ENCODE measurements at places on chromosomes 6 and 20.

DNA sequence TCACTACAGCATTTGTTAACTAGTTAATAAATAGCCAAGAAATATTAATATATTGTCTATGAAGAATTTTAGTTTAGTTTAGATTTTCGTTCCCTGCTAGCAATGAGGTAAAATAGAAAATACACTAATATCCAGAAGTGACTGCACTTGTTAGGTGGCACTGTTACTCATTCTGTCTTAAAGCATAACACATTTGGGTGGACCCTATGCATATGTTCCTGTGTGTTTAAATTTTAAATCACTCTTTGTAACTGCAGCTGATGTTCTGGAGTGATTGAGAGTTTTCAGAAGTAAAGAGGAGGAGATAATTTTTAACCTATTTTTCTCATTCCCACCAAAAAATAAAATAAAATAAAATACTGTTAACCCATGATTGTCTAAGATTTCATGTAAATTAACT is 73.9 kb upstream of the SOX4 start:
- no peak for DNase-seq

- no peak for DNase-seq
Observed at GRCh38 chr20:31872406-31872805, 2.0 kb downstream of the TTLL9 start.

DNA sequence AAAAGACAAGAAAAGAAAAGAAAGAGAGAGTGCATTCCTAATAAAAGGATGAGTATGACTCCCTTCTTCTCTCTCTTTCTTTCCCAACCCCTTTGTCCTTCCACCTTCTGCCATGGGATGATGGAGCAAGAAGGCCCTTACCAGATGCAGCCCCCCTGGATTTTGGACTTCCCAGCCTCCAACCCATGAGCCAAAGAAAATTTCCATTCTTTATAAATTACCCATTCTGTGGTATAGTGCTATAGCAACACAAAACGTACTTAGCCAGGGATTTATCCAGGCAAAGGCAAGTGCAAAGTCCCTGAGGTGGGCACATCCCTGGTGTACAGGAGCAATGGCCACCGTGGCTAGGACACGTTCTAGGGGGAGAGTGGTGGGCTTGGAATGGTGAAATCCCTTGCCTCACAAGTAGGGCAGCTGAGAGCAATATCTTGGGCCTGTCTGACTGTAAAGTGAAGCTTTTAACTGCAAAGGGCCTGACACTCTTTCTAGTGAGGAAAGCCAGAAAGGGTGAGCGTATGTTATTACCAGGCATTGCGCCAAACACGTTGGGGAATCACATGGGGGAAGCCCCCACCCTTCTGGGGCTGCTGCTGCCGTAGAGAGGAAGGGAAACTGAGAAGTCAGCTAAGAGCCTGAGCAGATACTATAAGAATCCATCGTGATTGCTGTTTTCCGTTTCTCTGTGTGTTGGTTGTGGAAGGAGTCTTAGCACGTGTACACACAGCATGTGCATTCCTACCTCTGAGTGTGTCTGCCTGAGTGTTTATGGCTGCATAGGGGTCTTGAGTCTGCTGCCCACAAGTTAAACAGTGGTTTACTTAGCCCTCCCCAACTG is 50.7 kb upstream of the SIRPA start:
- peak; percentile 96 for DNase-seq

- no peak for DNase-seq
Observed at GRCh38 chr20:64242797-64243475, 12.6 kb upstream of the PCMTD2 start.

- DNase-seq, result no peak
Observed at GRCh38 chr20:62860391-62860923, 1.2 kb downstream of the TCFL5 start.

- no peak for DNase-seq
Observed at GRCh38 chr6:100084316-100084990, 90.4 kb upstream of the MCHR2 start.

DNA sequence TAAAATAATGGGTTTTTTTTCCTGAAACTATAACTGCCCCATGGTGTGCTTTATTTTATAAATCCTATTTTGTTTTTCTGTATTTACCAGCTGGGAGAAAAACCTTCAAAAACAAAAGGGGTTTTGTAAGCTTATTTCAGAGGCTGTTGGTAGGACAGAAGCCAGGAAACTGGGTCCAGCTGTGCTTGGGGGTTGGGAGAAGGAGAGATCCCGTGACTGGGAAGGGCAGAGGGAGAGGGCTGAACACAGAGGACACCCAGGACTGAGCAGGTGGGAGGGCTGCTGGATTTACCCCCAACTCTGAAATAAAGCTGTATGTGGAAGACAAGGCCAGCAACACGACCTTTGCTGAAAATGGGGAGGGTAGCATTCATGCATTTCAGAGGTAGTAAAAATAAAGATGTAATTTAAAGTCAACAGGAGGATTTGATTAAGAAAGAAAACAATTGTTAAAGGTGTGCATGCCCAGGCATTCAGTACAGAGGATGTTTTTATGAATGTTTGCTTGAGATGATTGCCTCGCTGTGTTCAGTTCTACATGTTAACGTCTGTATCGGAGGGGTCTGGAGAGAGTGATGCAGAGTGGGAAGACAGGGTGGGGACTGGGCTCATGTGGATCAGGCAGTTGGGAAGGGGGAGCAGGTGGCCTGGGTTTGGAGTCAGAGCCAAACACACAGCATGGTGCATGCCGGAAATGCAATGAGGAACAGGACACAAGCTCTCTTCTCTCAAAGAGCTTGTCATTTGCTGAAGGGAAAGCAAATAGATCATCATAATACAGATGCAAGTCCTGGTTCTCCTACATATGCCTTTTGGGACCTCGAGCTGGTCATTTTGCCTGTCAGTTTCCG is 21.4 kb downstream of the ARFGEF3 start:
- DNase-seq, result no peak

- no peak for DNase-seq
Observed at GRCh38 chr6:132413499-132413802, 12.2 kb upstream of the MOXD1 start.

DNA sequence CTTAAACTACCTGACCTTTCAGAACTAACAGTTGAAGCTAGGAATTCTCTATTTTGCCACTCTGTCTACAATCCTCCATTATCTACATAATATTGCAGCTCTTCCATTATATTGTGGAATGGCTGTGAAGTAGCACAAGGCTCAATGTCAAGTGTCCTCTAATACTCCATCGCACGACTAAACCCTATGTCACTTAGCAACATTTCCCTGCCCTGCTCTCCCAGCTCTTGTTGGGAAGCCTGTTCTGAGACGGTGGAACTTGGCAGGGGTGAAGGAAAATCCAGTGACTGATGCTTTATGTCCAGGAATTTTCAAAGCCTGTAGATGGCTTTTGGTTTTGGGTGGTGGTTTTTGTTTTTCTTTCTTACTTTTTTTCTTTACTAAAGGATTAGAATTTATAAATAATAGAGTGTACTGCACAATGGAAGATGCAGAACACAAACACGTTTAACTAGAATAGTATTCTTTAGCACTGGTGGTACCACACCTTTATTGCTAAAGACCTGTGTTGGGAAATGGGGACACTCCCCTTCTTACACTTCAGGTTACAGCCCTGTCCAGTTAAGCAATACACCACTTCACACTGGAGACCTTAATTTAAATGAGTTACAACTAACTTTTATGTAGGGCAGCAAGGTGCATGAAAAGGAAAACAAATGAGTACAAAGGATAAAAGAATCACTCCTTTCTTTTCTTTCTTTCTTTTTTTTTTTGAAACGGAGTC is 20.7 kb upstream of the AMD1 start:
- DNase-seq, result no peak

DNA sequence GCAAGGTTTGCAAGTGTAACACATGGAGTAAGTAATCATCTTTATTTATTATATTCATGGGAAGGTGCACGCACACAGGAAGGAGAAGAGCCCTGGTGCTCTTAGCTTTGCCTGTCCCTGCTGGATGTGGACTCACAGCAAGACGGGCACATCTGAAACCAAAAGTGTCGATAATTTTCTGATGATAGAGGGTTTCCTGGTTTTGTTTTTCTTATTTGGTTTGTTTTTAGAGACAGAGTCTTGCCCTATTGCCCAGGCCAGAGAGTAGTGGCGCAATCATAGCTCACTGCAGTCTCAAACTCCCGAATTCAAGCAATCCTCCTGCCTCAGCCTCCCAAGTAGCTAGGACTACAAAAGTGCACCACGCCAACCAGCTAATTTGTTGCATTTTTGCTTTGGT is 7.8 kb upstream of the KHDC1L start:
- DNase-seq, result no peak

DNA sequence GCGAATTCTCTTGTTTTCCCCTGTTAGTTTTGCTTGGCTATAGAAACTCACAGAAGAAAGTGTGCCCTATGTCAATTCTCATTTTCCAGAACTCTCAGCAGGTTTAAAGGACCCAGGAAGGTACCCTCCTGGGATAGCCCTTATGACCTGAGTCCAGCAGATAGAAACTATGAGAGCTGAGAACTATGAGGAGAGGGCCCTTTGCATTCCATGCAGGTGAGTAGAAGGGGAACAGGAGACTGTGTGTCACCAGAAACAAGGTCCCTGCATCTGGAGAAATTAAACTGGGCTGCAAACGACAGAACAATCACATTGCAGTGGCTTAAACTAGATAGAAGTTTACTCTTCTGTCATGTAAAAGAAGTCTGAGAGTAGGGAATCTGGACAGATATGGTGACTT is 35.7 kb upstream of the SCUBE3 start:
- no peak for DNase-seq

DNA sequence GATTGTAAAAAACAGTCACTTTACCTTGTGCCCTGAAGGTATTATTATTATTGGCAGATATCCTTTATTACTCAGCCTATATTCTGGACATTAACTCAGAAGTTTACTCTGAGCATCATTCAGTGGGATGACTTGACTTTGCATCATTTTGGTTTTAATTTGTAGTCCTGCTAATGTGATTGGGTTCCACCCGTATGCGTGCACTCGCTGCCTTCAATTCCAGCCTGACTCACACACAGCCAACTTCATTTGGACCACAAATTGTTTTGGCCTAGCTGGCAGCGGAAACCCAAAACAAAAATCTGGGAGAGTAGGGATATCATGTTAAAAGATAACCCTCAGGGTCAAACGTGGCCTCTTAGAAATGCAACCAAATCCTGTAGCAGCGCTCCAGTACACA is 704.4 kb upstream of the SLC35B3 start:
- no peak for DNase-seq

- DNase-seq, result no peak
Observed at GRCh38 chr6:148440877-148441453, 98.3 kb downstream of the SASH1 start.

DNA sequence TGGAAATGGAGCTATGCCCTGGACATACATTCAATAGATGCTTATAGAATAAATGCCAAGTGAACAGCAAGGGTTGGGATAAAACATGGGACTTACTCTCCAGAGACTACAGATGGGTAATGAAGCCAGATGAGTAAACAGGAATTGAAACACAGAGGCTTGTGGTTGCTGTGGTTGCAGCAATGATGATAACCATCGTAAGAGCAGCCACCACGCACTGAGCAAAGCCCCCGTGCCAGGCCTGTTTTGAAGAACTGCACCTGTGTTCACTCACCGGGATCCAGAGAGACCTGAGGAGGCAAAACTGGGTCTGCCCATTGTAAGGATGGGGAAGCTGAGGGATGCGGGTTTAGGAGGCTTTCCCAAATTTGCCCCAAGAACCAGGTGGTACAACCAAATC is 431.1 kb upstream of the CDH4 start:
- DNase-seq, result no peak

DNA sequence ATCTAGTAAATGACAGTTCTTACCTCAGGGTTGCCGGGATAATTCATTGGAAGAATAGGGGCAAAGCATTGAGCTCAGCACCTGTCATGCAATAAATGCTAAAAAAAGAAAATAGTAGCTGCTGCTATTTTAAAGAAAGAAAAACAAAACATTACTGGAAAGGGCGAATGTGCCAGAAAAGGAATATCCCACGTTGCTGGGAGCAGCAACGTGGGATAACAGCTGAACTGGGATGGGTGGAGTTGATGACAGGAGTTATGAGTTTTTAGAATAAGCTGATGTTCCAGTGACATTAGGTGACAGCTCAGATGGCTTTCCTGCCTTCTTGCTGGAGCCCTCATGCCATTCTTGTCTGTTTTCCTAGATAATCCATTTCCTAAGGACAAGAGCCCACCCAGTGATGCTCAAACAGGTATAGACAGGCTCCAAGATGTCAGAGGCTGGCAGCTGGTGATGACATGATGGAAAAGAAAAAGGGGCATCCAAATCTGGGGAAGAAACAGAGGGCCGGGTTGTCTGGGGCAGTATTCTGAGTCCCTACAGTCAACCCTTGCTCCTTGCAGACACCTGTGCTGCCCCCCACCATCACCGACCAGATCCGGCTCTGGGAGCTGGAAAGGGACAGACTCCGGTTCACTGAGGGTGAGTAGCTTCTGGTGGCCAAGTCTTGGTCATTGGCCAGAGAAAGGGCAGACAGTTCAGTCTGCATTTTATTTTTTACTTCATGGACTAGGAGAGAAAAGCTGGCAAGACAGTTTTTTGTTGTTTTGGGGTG is 1.1 kb upstream of the VARS2 start:
- DNase-seq, result no peak

DNA sequence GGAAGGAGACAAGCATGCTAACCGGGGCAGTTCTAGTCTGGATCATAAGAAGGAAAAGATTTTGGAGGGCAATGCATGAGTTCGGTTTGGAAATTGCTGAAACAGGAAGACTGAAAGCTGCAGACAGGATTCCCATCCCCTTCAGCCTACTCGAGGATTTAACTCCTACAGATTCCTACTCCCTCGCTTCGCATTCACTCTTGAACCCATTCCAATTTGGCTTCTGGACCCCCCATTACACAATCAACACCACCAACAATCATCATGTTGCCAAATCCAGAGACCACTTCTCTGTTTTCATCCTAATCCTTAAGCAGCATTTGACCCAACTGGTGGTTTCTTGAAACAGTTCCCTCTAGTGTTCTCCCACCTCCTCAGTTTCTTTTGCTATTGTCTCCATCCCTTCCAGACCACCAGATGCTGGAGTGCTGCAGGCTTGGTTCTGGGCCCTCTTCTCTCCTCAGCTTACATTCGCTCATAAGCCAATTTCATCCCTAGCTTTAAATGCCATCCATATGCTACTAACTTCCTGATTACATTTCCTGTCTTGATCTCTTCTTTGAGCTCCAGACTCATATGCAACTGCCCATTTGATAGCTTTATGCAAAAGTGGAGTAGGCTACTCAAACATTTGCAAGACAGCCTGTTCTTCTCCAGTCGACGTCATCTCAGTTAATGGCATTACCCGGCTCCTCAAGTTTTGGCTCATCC is 66.5 kb downstream of the DTNBP1 start:
- DNase-seq, result peak; percentile 45

DNA sequence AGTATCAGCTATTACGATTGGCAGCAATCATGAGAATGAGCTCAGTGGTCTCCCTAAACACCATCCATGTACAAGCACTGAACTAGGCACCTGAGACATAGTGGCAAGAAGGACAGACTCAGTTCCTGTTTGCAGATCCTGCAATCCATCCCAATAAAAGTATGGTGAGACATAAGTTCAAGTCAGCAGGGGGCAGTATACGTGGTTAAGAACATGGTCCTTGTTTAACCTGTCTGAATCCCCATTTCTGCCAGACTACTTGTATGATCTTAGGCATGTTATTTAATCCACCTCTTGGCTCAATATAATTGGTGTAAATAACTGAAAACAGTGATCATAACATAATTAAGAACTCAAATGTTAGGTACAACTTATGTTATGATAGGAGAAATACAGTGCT is 33.2 kb upstream of the PNISR start:
- peak; percentile 27 for DNase-seq

GRCh38 chr20:46183768-46184167 is 65.7 kb downstream of the CD40 start:
- no peak for DNase-seq
